ENCODE measurements at places on chromosomes 6 and 20. TPM values are rescaled to one million over a fixed set of nuclear protein-coding genes. Genes with fewer than 3 reads are reported as not detected.

The FAM209B gene
- total RNA-seq, result 1.1 TPM

The CRISP3 gene
- not detected for total RNA-seq

- no peak for DNase-seq
Measured at GRCh38 chr6:110756817-110757216, 58.5 kb downstream of the CDK19 start.

DNA sequence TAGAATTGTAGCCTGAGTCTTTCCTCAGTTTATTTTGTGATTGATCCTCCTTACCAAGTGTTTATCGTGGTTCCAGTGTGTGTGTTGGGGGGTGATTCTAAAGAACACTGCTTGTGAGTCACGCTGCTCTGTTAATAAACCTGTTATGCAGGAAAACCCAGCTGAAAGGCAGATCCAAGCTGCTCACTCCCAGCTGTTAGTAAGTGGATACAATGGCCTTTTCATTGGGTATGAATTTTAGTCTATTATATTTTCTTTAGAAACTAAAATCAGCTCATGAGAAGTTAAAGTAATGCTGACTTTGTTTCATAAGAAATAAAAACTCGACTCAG lies 12.2 kb upstream of the DSTN start:
- no peak for DNase-seq

DNA sequence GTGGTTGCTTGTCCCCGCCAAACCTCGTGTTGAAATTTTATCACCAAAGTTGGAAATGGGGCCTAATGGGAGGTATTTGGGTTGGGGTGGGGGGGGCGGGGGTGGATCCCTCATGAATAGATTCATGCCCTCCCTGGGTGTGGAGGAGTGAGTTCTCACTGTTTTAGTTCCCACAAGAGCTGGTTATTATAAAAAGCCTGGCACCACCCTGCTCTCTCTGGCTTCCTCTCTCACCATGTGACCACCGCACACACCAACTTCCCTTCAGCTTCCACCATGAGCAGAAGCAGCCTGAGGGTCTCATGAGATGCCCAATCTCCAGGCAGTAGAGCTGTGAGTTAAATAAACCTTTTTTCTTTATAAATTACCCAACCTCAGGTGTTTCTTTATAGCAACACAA lies 111.3 kb downstream of the PRDM1 start:
- peak; percentile 43 for DNase-seq

The CLVS2 gene
- not detected for total RNA-seq

The RPS6KA2 gene
- total RNA-seq, result 1.6 TPM

DNA sequence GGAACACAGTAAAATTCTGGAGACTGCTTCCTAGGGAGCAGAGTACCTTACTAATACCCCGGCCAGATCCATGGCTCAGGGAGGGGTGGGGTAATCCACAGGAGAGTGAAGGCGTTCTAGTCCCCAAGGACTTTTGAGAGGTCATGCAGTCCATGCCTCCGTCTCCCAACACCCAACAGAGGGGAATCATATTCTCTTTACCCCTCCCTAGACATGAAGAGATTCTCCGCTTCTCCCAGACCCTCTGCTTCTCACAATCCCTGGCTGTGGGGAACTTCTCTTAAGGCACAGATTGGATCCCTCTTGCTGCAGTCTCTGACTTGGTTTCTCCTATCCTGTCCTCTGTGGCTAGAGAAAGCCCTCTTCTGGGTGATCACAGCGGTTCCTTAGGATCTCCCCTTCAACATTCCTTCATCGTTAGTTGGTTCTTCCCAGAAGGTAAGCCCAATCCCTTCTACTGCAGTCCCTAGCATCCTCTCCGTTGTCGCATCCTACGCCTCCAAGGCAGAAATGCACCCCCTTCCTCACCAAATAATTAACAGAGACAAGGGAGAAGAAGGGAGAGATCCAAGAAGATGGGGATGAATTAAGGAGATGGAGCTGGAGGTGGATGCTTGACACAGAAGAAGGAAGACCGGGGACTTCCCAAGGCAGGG lies 562 bp downstream of the GGT7 start:
- DNase-seq, result no peak

GRCh38 chr6:111722179-111722731 lies 116.6 kb upstream of the TRAF3IP2 start:
- DNase-seq, result no peak

DNA sequence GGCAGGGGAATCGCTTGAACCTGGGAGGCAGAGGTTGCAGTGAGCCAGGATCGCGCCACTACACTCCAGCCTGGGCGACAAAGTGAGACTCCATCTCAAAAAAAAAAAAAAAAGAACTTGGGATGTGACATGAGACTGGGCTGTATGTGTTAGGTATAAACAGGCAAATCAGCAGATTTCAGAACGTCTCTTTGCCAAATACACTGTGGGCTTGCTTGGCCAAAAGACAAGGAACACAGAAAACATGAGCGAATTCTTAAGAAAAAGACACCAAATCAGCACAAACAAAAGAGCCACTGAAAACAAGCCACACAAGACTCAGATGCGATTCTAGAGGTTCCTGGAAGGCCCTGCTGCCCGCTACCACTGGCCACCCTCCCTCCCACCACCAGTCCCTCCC lies 12.5 kb downstream of the ETV7 start:
- no peak for DNase-seq

The SPAG4 gene
- 5.0 TPM for total RNA-seq

The BMP5 gene
- not detected for total RNA-seq

The SPATA25 gene
- total RNA-seq, result 0.76 TPM

The HLA-DMB gene
- total RNA-seq, result 14.7 TPM

GRCh38 chr20:57398231-57398821 lies 7.1 kb downstream of the RBM38 start:
- peak; percentile 91 for DNase-seq

- no peak for DNase-seq
Measured at GRCh38 chr6:168078943-168079405, at the start of gene FRMD1. TSS of gene FRMD1 (minus strand) at chr6:168079212. CDS start at chr6:168079094, 118 bp downstream.

The ADGRF1 gene
- not detected for total RNA-seq

The RBPJL gene
- total RNA-seq, result not detected

DNA sequence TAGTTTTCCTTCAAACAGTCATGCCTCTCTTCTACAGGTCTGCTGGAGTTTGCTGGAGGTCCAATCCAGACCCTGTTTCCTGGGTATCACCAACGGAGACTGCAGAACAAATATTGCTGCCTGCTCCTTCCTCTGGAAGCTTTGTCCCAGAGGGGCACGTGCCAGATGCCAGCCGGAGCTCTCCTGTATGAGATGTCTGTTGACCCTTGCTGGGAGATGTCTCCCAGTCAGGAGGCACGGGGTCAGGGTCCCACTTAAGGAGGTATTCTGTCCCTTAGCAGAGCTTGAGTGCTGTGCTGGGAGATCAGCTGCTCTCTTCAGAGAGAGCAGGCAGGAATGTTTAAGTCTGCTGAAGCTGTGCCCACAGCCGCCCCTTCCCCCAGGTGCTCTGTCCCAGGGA lies 666.9 kb downstream of the FRK start:
- DNase-seq, result no peak

DNA sequence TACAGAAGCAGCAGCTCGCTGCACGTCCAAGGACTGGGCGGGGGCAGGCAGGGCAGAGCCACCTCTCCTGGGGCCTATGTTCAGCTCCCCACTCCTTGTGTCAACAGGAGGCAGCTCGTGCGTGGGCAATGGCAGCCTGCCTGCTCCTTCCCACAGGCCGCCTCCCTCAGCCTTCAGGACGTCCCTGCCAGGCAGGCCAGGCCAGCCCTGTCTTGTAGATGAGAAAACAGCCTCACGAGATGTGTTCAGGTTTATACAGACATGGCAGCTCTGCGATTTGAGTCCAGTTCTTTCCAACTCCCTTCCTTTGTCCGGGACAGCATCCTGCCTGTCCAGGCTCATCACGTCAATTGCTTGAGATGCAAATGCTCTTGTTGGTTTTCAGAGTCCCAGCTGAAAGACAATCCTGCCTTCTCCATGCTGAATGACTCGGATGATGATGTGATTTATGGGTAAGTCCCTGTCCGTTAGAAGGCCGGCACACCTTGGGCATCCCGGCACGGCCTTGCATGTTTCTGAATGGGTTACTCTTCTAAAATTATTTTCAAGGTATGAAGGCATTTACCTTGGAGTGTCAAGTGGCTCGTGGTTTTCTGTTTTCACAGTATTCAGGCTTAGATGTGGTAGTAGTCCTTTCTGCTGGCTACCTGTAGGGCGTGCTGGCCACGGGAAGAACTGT lies 13.5 kb downstream of the DYNLT1 start:
- DNase-seq, result peak; percentile 21

The PRSS35 gene
- total RNA-seq, result not detected

DNA sequence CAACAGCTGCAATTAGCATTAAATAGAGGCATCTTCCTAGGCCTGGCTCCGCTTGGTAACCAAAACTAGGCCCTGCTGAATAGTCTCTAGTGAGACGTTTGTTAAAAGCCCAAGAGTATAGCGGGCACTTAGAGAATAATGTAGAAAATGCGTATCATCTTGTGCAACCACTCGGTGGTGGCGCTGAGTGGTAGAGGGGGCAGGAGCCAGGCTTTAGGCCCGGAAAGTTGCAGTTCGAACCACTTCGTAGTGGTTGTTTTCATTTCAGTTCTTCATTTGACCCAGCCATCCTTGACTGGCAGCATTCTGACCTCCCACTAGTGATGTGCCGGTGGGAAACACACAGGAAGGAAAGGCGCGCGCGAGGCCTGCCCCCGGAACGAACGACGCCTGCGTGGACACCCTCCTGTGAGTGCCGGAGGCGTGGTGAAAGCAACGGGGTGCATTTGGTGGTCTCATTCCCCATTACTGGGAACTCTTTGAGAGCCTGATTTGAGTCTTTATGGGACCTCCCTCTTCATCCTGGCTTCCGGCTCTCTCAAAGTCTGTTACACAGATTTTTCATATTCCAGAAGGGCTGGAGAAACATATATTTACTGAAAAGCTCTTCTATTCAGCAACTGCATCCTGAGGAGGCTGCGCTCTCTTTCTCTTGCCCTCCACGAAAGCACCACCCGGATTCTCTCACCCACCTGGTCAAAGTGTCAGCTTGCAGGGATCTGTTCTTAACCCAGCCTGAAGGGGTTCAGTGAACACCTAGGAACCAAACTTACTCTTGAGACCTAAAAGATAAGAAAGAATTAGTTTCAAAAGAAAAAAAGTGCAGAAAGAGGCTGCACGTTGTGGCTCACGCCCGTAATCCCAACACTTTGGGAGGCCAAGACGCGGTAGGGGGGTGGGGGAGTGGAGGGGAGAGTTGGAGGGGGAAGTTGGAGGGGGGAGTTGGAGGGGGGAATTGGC lies 18.2 kb downstream of the GPX5 start:
- peak; percentile 31 for DNase-seq

- no peak for DNase-seq
Measured at GRCh38 chr6:73503027-73503772, 17.6 kb downstream of the EEF1A1 start.

The NAA20 gene
- total RNA-seq, result 59.1 TPM

GRCh38 chr6:46730921-46731461 lies 4.2 kb downstream of the PLA2G7 start:
- DNase-seq, result no peak

DNA sequence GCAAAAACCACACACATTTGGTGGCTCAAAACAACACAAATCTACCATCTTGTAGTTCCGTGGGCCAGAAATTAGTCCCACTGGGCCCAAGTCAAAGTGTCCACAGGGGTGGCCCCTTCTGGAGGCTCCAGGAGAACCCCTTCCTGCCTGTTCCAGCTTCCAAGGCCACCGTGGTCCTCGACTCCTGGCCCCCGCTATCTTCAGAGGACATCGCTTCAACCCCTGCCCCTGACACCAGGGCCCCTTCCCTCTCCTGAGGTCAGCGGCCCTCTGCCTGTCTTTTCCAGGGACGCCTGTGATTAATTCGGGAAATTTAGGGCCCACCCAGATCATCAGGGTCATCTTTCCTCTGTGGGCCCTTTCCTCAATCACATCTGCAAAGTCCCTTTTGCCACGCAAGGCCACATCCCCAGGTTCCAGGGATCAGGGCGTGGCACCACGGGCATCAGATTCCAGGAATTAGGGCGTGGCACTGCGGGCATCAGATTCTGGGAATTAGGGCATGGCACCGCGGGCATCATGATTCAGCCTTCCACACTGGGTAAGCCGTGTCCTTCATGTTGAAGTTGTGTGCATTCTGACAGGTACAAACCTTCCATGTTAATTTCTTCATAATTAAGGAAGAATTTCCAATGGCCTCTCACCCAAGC lies 59.9 kb upstream of the SMOC2 start:
- DNase-seq, result no peak

DNA sequence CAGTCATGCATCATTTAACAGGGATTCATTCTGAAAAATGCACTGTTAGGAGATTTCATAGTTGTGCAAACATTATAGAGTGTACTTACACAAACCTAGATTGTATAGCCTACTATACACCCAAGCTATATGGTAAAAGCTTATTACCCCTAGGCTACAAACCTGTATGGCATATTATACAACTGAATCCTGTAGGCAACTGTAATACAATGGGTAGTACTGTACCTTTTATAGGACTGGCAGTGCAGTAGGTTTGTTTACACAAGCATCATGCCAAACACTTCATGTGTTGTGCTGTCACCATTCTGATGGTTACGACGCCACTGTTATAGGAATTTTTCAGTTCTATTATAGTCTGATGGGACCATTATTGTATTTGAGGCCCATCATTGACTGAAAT lies 39.3 kb upstream of the KHDC1 start:
- DNase-seq, result no peak

DNA sequence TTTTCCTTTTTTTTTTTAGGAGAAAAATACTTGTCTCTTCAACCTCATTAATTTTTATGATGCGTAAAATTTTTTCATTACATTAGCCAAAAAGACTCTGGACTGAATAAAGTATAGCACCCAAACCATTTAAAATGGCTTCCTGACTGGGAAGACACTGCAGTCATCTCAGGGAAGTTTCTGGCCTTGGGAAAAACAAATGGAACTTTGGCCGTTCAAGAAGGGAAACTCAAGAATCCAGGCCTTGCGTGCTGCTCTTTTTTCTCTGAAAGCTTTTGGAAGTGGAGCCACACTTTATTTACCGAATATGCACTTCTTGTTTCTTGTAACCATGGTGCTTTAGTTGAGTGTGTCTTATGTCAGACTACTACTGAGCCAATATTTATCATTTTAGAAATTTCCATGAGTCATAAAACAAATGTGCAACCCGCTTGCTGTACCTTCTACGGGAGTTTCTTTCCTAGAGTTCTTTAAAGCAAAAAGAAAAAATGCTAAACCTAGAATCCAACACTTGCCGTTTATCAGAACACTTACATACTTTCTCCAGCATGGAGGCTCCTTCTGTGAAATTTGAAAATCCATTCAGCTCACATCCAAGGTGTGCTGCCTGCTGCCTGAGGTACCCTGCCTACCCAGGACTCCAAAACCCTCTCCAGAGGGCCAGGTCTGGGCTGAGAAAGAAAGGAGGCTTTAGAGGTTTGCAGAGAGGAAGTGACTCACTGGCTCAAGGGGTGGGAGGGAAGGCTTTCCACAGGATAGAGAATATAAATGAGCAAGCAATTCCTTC lies 11.5 kb upstream of the DSTN start:
- DNase-seq, result peak; percentile 33

GRCh38 chr6:31711233-31711632 lies 3.9 kb upstream of the LY6G6D start:
- DNase-seq, result no peak
